Stimulated activated CD8-positive, alpha-beta memory T cell treated with anti-CD3 and anti-CD28 coated beads, Interleukin-7, amount 100 ng/mL, for 4 hours (primary cell): ENCODE measurements at places on chromosomes 7 and 10.

DNA sequence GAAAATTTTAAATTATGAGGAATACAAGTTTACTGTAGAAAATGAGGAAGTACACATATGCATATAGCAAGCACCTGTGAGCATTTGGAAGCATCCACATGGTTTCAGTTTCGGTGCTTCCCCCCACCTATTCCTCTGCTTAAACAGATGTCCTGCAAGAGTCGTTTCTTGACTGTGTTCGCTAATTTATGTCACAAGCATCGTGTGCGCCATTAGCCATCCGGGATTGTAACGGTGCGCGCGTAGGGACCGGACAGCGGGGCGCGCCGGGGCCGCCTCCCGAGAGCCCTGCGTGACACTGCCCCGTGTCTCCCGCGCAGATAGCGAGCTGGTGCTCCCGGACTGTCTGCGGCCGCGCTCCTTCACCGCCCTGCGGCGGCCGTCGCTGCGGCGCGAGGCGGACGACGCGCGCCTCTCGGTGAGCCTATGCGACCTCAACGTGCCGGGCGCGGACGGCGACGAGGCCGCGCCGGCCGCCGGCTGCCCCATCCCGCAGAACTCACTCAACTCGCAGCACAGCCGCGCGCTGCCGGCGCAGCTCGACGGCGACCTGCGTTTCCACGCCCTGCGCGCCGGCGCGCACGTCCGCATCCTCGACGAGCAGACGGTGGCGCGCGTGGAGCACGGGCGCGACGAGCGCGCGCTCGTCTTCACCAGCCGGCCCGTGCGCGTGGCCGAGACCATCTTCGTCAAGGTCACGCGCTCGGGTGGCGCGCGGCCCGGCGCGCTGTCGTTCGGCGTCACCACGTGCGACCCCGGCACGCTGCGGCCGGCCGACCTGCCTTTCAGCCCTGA, 90.9 kb downstream of the NEURL1 start:
- peak; percentile 37 for DNase-seq

- no peak for DNase-seq
These were observed 5.0 kb downstream of the CREB3L2 start for GRCh38 chr7:137996871-137997270.

DNA sequence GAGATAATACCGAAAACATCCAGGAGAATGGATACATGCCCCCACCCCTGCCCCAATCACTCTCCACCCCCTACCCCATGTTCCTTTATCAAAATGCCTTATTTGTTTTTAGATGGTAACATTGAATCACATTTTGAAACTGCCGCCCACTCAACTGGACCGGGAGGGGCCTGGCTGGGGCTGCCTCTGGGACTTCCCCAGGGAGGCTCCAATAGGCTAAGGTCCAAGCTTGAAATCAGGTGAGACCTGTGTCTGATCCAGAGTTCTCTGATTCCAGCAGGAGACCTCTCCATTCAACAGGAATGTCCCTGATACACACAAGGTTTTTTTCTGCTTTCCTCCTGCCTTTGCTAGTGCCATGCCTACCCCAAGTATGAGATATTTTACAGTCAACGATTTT, 43.8 kb upstream of the ACSL5 start:
- DNase-seq, result no peak

GRCh38 chr10:62133618-62134017, 135.0 kb downstream of the RTKN2 start:
- no peak for DNase-seq
